ENCODE measurements at places on chromosomes 16 and 17.
A peak's percentile ranks its signal among the peaks of the same experiment; 100 is the strongest.

- no peak for DNase-seq
Measured at GRCh38 chr16:49622084-49622390, 233.9 kb downstream of the ZNF423 start.

DNA sequence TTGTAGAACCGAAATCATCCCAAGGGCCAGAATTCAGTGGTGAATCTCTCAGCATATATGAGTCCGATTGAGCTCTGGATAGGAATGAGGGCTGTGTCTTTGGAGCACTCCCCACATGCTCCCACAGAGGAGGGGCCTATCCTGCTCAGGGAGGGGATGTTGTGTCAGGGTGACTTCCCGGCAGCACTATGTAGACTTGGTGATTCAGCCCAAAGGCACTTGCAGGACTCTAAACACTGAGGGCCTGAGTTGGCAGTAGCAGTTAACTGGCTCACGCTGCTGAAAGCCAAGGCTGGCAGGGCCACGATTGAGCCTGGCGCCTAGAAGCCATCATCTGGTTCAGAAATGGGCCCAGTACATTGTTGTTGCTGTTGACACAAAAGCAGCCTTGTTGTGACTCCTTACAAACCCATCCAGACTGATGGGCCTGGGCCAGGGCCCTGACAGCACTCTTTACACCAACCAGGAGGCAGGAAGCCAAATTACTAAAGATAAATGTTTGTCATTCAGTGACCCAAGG, 31.9 kb downstream of the NMT1 start:
- DNase-seq: no peak

- DNase-seq: no peak
Measured at GRCh38 chr17:72118335-72119076, 2.3 kb upstream of the SOX9 start.

DNA sequence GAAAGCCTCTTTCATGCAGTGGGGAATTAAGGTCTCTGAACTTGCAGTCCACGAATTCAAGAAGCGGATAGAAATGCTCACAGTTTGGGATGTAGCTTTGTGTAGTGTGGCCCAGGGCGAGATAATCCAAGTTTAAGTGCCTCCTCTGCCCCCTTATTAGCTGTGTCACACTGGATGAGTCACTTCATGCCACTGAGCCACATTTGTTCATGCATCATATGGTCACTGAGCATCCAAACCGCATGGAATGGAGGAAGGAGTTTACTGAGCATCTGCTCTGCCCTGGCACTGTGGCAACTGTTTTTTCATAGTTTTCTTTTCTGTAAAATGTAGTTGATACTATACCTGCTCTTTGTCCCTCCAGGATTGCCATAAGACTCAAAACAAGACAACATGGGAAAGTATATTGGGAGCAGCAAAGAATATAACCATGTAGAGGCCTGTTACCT, 15.1 kb upstream of the DHX8 start:
- DNase-seq: no peak

DNA sequence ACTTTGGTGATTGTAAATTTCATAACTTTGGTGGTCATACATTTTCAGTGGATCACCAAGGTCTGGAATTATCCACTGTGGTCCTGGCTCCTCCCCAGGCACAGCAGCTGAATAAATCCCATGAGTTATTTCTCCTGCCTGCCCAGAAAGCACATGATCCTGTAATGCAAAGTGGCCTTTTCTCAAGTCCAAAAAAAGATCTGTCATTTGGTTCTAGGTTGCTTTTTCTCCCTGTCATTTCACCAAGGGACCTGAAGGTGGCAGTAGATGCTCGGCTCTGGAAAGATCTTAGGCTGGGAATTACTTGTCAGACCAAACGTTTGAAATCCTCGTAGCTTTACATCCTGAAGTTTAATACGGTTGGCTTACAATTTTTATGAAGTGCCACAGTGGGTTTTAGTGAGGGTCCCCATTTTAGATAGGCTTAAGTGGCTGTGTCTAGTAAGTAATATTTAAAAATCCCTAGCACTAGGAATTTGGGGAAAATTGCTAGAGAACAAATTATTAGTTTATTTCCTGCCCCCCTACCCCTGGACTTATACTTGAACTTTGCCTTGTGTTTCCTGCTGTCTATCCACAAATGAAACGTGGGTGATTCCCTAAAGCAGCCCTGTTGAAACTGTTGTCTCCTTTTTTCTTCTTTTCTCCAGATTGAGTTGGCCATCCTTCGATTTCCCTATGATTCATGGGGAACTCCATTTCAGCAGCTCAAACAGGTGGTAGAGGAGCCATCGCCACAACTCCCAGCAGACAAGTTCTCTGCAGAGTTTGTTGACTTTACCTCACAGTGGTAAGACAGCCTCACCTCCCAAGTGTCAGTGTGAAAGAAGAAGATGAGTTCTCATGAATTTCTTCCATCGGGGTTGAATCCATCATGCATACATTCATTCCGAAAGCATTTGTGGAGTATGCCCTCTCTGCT, 111.7 kb downstream of the MAP2K6 start:
- no peak for DNase-seq

DNA sequence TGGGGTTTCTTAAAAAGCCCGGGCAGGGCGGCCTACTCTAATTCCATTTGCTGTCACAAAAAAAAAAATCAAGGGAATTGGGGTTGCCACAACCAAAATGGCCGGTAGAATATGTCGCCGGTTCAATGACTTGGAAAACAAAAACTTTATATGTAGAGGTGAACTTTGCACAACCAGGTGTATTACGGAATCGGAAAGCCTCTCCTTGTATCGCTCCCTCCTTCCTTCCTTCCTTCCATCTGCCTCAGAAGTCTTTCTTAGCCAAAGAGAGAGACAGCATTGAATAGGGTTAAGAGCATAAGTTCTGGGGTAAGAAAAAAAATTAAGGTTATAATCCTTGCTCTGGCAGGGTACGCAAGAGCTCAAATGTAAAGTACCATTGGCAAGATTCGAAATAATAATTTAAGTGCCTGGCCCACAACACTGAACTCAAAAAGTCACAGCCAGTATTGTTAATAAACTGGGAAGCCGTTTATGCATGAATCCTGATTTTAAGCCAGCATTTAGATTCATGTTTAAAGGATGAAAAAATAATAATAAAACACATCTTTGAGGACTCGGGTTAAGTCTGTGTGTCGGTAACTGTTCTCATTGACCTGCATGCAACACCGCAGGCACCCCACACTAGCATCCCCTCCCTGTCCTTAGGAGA, 522 bp upstream of the GLG1 start:
- DNase-seq: no peak

- no peak for DNase-seq
Measured at GRCh38 chr17:82956726-82957468, 117.1 kb upstream of the ZNF750 start.

- no peak for DNase-seq
Measured at GRCh38 chr17:8649157-8650118, 18.9 kb upstream of the MYH10 start.

DNA sequence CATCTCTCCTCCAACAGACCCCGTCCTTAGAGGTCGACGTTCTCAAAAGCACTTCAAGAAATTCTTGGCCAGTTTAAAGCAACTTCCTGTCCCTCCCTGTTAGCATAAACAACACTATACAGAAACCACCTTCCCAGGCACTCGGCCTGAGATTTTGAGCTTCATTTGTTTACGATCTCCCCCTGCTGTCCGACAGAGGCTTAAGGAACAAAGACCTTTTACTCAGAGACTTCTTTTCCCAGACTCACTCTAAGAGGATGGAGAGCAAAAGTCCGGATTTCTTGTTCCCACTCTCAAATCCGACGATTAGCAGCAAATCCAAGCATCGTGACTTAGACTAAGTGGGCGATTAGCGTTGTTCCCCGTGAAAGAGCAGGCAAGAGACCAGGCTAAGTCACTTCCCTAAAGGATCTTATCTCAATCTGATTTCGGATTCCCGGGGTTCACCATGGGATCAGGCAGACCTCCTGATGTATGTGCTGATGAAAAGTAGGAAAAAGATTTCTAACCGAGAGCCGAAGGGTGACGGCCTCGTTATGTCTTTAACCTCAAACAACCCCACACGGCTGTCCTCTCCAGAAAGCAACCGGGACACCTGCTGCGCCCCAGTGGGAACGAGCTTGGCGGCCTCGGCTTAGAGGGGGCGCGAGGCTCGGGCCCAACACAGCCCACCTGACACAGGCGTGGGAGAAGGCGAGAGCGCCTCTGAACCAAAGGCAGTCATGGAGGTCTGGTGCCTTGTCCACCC, 598 bp downstream of the INPP5K start:
- peak; percentile 21 for DNase-seq

GRCh38 chr16:5736209-5736930, 638.8 kb upstream of the EEF2KMT start:
- DNase-seq: no peak

DNA sequence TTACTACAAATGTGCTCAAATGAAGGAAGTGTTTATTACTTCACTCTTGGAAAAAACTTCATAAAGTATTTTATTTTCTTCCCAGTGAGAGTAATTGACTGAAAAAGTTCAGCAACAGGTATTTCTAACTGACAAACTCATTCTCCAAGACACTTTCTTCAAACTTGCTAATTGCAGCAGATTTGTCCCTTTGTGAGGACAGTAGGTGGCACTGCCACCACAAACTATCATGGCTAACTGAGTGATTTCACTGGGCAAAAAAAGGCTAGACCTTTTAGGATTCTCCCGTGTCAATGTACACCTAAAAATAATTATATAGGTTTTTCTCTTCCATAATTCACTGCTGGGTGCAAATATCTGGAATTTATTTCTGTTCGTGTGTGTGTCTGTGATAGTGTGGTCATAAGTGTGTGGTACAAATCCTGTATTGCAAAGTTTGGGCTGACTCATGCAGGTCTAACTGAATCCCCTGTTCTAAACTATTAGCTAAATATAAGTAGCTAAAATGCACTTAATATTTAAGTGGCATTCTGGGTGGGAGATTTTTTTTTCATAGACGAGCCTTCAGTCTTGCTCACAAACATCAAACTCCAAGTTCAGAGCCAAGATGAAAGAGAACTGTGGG, 3.9 kb downstream of the HS3ST3A1 start:
- no peak for DNase-seq

GRCh38 chr17:74833501-74834377, 25.9 kb downstream of the GRIN2C start:
- DNase-seq: no peak

DNA sequence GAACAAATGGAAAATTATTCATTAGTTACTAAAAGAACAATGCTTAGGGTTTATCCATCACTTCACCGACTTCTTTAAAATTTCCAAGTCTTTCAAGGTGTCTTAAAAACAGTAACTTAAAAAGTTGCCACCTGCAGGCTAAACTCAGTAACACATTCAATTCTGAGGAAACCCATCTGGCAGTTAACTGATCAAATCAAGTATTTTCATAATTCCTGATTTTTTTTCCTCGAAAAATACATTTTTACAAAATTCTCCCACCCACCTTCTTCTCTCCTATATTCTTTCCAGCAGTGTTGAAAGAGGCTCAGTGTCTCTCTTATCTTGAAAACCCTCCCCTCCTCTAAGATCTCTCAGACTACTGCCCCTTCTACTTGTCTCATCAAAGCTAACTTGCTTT, 29.9 kb downstream of the PARN start:
- DNase-seq: no peak

DNA sequence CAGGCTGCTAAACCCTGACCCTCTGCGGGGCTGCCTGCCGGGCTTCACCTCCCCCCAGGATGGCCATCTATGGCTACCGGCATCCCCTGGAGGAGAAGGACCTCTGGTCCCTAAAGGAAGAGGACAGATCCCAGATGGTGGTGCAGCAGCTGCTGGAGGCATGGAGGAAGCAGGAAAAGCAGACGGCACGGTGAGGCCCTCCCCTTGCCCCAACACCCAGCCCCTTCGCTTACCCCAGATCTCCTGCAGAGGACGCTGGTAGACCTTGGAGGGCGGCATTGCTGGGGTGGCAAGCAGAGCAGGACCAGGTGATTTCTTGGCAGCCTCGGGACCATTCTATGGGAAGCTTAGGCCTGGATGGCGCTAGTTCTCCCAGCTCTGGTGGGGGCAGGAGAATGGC, 24.5 kb downstream of the ABCC3 start:
- DNase-seq: no peak

DNA sequence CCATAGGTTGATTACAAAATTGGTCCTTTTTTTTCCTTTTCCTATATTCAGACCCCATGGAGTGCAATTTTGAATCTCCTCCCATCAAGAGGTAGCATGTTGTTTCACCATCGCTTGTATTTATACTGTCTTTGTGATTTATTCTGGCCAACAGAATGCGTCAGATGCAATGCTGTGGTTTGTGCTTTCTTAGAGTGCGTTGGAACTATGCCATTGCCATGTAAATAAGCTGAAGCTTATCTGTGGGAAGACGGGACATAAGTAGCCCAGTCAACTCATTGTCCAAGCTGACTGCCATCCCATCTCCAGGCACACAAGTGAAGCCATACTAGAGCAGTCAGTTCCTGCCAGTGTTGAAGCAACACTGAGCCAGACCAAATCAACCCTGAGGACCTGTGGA, 1339.3 kb upstream of the GOT2 start:
- no peak for DNase-seq

DNA sequence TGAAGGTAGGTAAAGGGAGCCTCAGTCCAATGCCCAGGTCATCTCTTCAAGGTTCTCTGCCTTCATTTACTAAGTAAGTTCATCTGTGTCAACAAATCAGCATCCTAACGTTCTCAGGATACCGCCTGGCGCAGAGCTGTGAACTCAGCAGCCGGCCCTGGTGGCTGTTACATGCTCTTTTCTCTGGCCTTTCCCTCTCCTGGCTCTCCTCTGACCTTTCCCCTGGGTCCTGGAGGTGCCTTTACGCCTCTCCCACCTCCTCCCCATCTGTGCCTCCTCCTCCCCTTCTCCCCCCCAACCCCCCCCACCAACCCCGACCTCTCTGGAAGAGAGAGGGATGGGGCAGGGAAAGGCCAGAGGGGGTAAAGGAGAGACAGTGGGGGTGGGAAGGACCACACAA, 19.5 kb downstream of the COTL1 start:
- DNase-seq: no peak

- no peak for DNase-seq
Measured at GRCh38 chr17:74842599-74843351, 16.9 kb downstream of the GRIN2C start.

DNA sequence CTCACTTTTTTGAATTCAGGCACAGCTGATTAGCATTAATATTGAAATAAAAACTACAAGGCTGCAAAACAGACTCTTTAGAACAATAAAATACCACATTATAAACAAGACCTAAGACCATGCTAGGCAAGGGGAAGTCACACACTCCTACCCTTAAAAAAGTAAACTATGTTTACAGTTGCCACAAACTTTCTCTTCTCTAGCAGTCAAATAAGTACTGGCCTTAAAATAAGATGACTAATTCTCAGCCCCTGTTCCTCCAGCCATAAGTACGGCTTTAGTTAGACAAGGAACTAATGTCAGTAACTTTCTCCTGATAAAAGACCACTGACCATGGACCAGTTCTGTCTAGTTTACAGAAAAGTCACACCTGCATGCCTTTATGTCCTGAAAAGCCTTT, 19.5 kb upstream of the CPHXL start:
- DNase-seq: no peak

DNA sequence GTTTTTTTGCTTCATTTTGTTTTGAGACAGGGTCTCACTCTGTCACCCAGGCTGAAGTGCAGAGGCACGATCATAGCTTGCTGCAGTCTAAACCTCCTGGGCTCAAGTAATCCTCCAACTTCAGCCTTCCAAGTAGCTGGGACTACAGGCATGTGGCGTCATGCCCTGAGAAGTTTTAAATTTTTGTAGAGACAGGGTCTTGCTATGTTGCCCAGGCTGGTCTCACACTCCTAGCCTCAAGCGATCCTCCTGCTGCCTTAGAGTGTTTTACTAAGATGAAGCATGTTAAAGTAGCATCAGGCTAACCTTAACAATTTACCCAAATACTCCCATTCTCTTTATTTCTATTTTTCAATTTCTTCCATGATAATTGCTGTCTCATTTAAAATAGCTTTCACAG, 49.2 kb upstream of the CACNG3 start:
- DNase-seq: no peak
